Occipital lobe (tissue), 3 donors: ENCODE measurements at places on chromosomes 2 and 18.

DNA sequence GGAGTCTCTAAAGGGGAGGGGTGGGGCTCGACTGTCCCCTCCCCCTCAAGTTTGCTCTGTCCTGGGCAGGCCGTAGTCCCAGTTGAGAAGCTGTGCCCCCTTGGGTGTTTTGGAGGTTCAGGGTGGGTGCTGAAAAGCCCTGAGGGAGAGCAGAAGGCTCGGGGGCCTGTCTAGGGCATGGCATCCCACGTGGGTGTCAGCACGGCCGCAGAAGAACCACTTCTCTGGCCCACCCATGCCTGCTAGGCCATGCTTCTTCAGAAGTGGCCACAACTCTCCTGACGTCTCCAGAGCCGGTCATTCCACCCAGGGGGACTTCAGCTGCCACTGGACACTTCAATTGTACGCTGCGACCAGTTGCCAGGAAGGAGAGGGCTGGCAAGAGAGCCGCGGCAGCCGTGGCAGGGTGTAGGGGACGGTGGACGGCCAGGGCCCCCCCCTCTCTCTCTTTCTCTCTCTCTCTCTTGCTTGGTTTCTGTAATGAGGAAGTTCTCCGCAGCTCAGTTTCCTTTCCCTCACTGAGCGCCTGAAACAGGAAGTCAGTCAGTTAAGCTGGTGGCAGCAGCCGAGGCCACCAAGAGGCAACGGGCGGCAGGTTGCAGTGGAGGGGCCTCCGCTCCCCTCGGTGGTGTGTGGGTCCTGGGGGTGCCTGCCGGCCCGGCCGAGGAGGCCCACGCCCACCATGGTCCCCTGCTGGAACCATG is at the start of gene INPP5D:
Gene INPP5D, plus strand, starts transcription at position 546 of the 704 bp plus-strand sequence. Its CDS starts 137 bp downstream, at position 683.
- DNase-seq, result no peak

GRCh38 chr2:70616168-70616694 is 62.6 kb upstream of the TGFA start:
- DNase-seq, result no peak

GRCh38 chr2:7835151-7835550 is 846.7 kb upstream of the ID2 start:
- no peak for DNase-seq

DNA sequence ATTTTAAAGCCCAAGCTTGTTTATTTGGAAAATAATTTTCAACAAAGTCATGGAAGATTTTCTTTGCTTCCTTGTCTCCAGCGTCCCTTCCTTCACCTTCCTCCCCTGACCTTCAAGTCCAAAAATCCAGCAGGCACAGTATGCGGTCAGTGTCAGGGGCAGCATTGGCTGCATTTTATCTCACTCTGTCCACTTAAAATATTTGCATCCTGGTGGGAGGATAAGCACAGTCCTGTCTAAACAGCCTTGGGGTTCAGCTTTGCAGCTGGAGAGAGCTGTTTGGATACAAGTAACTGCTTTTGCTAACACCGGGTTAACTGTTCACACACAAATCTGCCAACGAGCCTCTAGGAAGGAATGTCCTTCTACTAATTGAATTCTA is 318.1 kb downstream of the PDE11A start:
- DNase-seq, result no peak

GRCh38 chr18:3211236-3211992 is 8.4 kb downstream of the MYOM1 start:
- no peak for DNase-seq

- no peak for DNase-seq
These were observed 43.1 kb downstream of the MYCN start for GRCh38 chr2:15983496-15983895.

DNA sequence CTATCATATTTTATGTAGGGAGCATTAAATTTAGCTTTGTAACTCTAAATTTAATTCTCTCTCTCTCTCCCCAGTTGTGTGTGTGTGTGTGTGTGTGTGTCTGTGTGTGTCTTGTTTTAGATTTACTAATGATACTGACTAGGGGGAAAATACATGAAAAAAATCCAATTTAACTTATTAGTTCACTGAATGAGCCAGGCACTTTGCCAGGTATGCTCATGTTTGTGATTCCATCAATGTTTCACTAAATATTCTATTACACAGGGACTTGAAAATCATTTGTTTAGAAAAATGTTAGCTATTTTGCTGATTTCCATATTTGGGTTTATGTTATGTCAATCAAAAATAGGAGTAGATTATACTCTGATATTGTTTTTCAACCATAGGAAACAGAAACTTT is 203.7 kb upstream of the ZNF804A start:
- no peak for DNase-seq

DNA sequence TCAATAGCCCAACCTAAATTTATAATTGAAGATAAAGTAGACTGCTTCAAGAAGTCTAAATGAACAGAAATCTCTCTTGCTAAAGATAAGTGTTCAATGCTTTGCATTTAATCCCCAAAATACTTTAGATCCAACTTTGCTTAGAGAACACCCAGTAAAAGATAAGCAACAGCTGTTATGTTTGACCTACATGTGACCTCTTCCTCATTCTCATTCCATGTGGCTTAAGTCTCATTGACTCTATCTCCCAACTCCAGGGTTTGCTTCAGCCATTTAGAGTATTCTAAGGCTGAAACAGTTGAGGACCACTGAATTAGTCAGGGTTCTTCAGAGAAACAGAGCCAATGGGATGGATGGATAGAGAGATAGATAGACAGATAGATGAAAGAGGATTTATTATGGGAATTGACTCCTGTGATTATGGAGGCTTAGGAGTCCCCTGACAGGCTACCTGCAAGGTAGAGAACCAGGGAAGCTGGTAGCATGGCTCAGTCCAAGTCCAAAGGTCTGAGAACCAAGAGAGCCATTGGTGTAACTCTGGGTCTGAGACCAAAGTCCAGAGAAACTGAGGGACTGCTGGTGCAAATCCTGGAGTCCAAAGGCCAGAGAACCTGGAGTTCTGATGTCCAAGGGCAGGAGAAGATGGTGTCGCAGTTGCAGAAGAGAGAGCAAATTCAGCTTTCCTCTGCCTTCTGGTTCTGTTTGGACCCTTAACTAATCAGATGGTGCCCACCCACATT is 32.1 kb downstream of the CRYGD start:
- no peak for DNase-seq

GRCh38 chr2:16323551-16324543 is 341.8 kb downstream of the CYRIA start:
- DNase-seq, result no peak

GRCh38 chr2:138476186-138476585 is 25.4 kb upstream of the SPOPL start:
- no peak for DNase-seq

DNA sequence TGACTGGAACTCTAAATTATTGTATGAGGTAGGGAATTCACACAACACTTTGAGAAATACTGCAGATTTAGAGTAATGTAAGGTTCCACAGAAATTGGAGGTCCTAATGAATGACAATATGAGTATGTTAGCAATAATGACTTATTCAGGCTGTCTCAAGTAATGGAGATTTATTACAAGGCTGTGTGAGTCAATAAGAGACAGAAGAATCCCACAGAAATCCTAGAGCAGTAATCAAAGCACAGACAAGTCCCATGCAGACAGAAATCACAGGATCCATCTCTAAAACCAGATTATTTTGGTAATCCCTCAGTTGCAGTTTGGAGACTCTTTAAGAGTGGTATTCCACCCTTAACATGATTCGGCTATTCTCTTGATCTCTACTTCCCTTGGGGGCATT is 83.6 kb downstream of the FAM161A start:
- no peak for DNase-seq

- DNase-seq, result no peak
These were observed 3.5 kb downstream of the CRIM1 start for GRCh38 chr2:36359067-36359466.
